ENCODE measurements at places on chromosomes 2 and 18.

DNA sequence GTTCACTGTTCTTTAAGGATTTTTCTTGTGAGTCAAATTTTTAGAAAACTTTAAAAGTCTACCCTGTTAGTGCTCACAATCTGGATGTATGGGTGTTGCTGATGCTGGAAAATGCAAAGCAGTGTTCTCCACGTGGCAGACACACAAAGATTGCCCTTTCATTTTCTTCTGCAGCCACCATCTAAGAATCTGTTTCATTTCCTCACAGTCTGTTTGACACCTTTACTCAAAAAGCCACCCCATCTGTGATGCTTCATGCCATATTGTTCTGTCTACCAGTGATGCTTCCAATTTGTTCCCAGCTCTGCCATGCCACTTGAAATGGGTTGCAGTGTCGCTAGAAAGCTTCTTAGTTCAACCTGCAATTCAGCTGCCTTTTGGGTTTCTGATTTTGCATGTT, 464.2 kb upstream of the UBE2E3 start:
- DNase-seq = no peak

DNA sequence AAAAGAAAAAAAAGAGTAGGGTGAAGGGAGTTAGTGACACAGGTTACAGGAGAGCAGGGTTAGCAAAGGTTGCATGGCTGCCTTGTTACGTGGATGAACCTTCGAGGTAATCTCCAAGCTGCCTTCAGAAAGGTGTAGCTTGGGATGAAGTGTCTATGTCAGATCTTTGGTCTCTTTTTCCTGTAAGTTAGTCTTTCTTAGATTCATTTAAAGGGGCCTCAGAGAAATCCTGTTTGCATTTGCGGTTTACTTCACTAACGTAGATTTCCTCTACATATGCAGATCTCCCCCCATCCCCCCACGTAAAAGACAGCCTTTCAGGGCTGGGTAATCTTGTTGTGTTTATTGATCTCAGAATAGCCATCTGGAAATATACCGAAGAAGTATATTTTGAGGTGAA, 83.7 kb downstream of the MTA3 start:
- no peak for DNase-seq

GRCh38 chr2:162197069-162197825, 45.2 kb upstream of the GCG start:
- no peak for DNase-seq

DNA sequence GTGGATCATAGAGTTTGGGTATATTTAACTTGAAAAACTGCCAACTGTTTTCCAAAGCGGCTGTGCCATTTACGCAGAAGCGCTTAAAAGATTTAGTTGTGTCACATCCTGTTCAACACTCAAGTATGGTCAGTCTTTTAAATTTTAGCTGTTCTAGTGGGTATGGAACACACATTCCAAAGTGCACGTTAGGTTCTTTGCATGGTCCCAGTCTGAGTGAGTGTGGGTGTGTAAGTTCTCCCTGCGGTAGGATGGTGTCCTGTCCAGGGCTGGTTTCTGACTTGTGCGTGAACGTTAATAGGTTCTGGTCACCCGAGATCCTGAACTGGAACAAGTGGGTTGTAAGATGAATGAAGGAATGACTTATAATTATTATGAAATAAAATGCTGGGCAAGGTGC, 28.4 kb upstream of the IL36G start:
- DNase-seq = no peak

- no peak for DNase-seq
Observed at GRCh38 chr2:140586379-140586778, 1544.4 kb downstream of the LRP1B start.

DNA sequence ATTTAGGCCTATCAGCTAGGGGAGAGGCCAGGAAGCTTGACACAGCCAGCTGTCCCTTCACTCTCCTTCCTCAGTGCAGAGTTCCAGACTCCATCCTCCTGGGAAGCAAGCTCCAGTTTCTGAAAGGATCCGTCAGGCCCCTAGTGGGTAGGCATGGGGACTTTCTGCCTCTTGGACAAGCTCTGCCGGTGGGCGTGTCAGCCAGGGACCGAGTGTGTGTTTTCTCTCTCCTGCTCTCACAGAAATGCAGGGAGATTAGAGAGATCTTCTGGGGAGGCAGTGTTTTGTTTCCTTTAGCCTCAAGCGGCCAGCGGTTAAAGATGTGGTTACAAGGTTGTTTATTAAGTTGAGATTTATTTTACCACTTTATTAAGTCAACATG, 29.9 kb upstream of the OTOS start:
- DNase-seq = no peak

DNA sequence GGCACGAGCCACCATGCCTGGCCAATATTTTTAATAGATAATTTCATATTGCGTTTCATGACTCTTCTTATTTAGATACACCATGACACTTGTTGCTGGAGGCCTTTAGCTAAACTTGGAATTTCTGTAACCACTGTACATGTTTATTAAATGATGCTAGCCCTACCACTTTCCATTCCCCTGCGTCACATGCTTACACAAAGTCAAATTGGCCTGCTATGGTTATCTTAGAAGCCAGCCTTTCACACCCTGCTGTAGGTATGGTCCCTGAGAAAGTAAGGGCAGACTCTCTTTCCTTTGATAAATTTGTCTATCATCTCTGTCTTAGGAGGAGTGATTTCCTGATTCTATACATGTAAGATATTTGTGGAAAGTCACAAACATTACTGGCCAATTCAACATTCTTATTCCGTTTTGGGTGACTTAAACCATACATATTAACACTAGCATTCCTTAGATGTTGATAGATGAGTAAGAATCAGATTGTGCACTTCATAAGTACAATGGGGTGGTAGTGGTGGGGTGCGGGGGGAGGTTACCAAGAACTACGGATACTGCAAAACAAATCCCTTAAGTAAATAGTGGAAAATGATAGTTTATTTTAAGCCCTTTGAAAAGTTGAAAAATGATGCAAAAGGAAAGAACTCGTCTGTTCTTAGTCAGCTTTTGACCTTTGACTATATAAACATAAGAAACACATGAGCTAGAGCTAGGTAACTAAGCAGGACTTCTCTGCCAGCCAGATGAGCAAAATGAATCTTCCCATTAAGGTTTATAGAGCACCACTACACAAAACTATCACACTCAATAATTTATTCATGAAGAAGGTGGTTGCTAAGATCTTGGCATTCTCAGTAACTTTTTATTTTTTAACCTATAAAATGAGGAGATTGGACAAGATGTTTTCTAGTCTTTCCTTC, 7.9 kb upstream of the NDUFV2 start:
- DNase-seq = no peak

GRCh38 chr2:54497763-54498680, 41.9 kb downstream of the SPTBN1 start:
- DNase-seq = no peak

DNA sequence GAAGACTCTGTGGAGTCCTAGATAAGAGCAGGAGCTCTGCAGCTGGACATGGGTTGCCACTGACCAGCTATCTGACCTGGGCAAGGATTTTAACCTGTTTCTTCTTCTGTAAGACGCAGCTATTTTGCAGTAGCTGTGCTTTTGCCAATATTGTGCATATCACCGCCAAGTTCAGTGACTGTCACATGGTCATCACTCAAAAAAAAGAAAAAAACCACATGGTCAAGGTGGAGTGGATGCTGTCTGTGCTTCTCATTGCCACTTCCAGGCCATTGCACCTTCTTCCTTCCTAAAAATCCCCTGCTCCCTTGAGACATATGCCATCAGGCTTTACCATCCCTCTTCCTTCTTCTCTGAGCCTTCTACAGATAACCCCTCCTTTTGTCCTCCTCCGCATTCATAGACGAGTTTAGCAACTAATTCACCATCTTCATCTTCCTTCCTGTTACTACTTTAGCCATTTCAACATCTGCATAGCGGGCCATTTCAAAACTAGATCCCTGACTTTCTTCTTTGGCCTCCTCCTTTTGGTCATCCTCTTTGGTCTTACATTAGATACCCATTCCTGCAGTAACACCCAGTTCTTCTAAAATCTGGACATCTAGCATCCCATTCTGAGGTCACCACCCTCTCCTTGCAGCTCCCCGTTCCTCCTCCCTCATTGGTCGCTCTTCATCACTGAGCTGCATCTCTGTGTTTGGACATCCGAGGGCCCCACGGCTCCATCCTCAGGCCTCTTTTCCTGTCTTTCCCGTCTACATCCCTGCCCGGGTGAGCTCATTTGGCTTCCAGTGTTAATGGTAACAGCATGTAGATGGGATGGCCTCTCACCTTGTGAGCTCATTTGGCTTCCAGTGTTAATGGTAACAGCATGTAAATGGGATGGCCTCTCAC, 17.8 kb downstream of the RNF144A start:
- DNase-seq = no peak

DNA sequence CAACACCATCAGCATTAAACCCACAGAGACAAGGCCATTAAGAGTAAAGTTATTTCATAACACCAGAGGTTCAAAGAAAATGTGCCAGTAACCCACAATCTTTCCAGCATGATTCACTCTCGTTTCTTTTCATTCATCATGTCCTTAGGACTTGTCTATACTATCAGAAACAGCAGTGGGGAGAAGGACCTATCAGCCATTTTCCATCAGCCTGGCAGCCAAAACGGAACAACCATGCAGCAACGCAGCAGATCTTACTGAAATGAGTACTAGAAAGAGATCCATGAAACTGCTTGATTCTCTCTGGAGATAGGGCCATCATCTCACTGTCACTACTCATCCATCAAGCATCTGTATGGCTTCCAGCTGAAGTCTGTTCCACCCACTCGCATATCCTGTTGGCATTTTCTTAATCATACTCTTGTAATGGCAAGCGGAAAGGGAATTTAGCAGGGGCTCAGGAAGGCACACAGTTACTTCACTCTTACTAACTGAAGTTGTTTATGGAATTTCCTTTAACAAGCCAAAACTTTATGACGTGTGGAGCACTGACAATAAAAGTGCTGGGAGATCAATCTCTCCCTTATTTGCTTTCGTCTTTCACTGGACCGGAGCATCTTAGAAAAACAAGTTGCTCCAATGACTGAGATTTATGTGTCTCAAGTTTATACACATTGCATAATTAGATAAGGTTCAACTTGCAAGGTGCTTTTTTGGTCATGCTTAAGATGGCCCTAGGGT, 69.7 kb downstream of the EPHA4 start:
- no peak for DNase-seq

DNA sequence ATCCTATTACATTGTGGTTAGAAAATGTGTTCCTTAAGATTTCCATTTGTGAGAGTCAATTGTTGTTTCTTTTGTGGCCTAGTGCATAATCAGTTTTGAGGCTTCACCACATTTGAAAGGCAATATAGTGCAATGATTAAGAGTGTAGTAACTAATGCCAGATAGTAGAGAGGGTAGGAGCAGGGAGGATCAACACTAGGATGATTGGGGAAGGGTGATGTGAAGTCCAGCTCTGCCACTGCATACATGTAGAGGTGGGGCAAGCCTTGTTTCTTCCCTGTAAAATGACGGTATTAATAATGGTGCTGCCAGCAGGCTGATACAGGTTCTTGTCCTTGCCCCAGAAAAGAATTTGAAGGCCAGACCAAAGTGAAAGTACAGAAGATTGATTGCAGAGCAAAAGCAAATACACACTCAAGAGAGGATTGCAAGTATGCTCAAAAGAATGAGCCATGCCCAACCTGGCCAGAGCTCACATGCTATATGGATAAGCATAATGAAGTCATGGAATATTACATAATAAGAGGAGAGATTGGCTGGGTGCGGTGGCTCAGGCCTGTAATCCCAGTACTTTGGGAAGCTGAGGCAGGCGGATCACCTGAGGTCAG, 8.0 kb downstream of the SP100 start:
- DNase-seq = no peak

DNA sequence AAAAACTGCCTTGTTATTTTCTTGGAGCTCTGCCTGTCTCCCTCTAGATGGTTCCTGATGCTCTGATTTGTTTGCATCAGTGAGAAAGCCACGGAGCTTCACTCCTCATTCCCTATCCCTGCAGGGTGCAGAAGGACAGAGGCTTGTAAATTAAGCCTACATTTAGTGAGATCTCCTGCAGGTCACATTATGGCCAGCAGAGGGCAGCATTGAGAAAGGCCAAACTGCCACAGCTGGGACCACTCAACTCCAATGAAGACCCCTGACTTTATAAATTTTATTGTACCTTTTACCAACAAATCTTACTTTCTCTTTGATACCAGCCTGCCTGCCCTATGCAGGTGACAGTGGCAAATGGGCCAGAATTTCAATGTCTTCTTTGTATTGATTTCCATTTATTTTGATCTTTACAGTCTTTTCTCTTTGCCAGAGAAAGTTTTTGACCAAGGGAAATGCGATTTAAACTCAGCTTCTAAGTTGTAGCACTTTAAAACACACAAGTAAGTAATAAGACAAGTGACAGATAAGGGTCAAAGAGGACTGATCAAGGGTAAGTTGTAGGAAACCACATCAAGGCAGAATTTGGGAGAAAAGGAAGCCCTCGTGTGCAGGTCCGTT, 1029.1 kb upstream of the KLHL29 start:
- DNase-seq = no peak

GRCh38 chr2:216012830-216013079, 596 bp downstream of the MREG start:
- DNase-seq = no peak

- no peak for DNase-seq
Observed at GRCh38 chr2:136666-137065, 90.4 kb upstream of the FAM110C start.

DNA sequence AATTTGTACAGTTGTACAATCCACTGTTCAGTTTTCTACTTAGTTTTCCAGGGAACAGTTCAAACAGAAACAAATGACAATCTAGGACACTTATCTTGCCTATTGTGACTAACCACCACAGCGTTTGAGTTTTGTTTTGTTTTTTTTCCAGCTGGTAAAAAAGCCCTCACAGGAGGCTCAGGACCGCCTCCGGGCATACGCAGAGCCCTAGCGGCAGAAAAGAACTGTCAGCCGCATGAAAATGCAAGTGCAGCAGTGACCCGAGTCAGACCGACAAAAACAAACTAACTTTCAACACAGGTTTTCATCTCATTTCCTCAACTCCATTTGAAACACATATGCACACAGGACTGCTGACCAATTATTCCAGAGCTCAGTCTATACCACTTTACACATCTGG, 68.6 kb downstream of the STEAP3 start:
- DNase-seq = no peak

- DNase-seq = no peak
Observed at GRCh38 chr2:166384774-166385173, 9.0 kb upstream of the SCN9A start.

GRCh38 chr2:176638167-176639015, 369.1 kb downstream of the MTX2 start:
- DNase-seq = no peak

- no peak for DNase-seq
Observed at GRCh38 chr2:137221797-137222492, 456.6 kb downstream of the THSD7B start.

Data from stimulated activated CD8-positive, alpha-beta memory T cell treated with anti-CD3 and anti-CD28 coated beads, Interleukin-4, amount 100 ng/mL, for 1 hour (primary cell).